ENCODE measurements at places on chromosomes 4 and X. TPM values are rescaled to one million over a fixed set of nuclear protein-coding genes. Genes with fewer than 3 reads are reported as not detected.

The SYP gene
- 0.43 TPM for polyA plus RNA-seq

The GALNTL6 gene
- not detected for polyA plus RNA-seq

The MAGEC2 gene
- not detected for polyA plus RNA-seq

The VCX gene
- polyA plus RNA-seq = not detected

The PPEF1 gene
- not detected for polyA plus RNA-seq

The CFAP47 gene
- polyA plus RNA-seq = not detected

The SMPX gene
- not detected for polyA plus RNA-seq

The LRCH2 gene
- polyA plus RNA-seq = not detected

The CXCL11 gene
- not detected for polyA plus RNA-seq

The POU4F2 gene
- polyA plus RNA-seq = not detected

The GAGE12E gene
- not detected for polyA plus RNA-seq

The HSFX4 gene
- polyA plus RNA-seq = not detected

The TRPC5OS gene
- polyA plus RNA-seq = not detected

The MAP7D3 gene
- polyA plus RNA-seq = 2.7 TPM

The PABPC1L2A gene
- not detected for polyA plus RNA-seq

The ZMAT1 gene
- polyA plus RNA-seq = 0.49 TPM

The GLRA3 gene
- not detected for polyA plus RNA-seq

The KIAA1210 gene
- not detected for polyA plus RNA-seq

The MAGEA3 gene
- not detected for polyA plus RNA-seq

The GRXCR1 gene
- not detected for polyA plus RNA-seq
